ENCODE measurements at places on chromosomes 1 and 21.

- DNase-seq, result no peak
Observed at GRCh38 chr1:206035027-206035426, 11.3 kb upstream of the CTSE start.

DNA sequence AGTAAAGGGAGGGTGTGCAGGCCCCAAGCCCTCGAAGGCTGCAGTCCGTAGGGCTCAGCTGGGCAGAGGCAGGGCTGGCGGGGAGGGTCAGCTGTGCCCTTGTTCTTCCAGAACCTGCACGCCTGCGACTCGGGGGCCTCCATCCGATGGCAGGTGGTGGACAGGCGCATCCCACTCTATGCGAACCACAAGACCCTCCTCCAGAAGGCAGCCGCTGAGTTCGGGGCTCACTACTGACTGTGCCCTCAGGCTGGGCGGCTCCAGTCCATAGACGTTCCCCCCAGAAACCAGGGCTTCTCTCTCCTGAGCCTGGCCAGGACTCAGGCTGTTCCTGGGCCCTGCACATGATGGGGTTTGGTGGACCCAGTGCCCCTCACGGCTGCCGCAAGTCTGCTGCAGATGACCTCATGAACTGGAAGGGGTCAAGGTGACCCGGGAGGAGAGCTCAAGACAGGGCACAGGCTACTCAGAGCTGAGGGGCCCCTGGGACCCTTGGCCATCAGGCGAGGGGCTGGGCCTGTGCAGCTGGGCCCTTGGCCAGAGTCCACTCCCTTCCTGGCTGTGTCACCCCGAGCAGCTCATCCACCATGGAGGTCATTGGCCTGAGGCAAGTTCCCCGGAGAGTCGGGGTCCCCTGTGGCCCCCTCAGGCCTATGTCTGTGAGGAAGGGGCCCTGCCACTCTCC is 13.6 kb upstream of the LRRC3 start:
- DNase-seq, result no peak

DNA sequence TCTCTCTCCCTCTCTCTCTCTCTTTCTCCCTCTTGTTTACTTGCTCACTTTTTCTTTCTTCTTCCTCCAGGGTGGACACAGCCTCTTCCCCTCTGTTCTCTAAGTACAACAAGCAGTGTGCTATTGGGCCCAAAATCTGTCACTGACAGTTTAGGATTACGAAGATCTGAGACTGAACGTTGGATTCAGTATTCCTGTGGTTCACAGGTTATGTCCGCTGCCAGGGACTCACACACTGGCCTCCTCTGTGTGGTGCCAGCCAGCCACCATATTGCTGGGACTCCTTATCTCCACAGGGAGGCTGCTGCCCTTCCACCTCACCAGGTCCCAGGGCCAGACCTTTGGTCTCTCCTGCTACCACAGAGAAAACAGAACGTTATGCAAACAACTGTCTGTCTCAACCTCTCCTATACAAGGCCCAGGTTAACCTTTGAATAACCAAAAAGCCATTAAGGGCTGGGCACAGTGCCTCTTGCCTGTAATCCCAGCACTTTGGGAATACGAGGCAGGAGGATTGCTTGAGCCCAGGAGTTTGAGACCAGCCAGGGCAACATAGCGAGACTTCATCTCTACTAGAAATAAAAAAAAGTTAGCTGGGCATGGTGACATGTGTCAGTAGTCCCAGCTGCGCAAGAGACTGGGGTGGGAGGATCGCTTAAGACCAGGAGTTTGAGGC is 171.9 kb upstream of the RAB4A start:
- DNase-seq, result no peak

- no peak for DNase-seq
Observed at GRCh38 chr1:204254031-204254661, 40.4 kb upstream of the GOLT1A start.

- DNase-seq, result no peak
Observed at GRCh38 chr1:28966617-28967016, 52.2 kb downstream of the EPB41 start.

DNA sequence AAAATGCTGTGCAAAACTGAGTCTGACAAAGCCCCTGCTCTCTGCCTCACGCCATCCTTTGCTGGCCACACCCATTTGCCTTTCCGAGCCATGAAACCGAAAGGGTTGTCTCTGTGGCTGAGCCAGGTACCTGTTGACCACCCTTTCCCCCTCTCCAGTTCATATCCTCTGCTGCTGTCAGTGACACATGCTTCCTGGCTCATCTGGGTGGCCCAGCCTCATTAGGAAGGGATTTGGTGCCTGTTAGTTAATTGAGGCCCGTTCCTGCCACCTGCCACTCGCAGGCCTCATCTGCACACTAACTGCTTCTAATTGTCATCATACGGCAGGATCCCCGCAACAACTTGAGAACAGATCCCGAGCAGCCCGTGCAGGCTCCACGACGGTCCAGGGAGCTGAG is 79.2 kb downstream of the OLIG1 start:
- DNase-seq, result no peak

- no peak for DNase-seq
Observed at GRCh38 chr1:228957535-228957934, 222.3 kb downstream of the RHOU start.

- no peak for DNase-seq
Observed at GRCh38 chr1:73813236-73813635, 384.7 kb downstream of the LRRIQ3 start.

DNA sequence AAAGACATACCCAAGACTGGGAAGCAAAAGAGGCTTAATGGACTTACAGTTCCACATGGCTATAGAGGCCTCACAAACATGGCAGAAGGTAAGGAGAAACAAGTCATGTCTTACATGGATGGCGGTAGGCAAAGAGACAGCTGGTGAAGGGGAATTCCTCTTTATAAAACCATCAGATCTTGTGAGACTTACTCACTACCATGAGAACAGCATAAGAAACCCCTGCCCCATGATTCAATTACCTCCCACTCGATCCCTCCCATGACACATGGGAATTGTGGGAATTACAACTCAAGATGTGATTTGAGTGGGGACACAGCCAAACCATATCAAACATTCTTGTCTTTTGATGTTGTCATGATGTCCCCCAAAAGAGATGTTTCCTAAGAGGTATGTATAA is 103.3 kb downstream of the DUSP10 start:
- DNase-seq, result no peak

DNA sequence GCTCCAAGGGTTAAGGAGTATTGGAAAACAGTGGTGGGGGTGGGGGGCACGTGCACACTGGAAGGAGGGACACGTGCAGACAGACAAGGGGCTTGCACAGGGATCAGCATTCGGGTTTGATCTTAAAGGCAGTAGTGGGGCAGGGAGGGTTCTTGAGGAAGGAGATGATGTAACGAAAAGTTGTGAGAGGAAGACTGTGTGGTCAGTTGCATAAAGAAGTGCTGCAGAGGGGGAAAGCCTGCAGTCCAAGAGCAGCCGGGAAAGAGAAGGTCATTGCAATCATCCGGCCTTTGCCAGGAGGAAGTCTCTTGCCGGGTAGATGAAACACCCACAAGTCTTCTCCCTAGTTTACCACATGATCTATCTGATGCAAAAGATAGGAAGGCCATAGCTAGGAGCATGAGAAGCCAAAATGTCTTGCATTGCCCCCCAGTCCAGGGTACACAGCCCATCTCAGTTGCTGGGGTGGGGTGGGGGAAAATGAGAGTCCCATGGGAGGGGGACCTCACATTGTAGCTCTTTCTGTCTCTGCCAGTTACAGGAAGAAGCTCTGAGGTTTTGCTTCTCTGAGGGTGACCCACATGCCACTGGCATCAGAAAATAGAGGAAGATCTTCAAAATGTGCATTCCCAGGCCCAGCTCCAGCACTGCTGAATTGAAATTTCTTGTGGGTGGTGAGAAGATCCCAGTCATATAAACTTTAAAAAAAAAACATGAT is 202.5 kb upstream of the RAB4A start:
- no peak for DNase-seq

- DNase-seq, result no peak
Observed at GRCh38 chr21:28923439-28923975, 69.2 kb downstream of the LTN1 start.

DNA sequence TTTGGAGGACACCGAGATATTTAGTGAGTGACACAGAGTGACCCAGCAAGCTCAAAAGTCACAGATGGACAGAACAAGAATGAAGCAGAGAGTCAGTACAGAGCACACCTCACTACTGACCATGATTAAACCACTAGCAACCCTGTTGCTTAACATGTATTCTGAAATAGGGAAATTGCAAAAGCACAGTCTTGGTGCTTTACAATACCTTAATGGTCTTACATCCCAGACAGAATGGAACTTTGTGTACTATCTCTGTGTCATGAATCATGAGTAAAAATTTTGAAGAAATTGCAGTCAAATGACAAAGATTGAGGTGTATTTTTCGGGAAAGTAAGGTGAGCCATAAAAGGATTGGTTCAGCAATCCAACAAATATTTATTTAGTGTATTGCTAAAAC is 2.7 kb upstream of the SAMSN1 start:
- no peak for DNase-seq

DNA sequence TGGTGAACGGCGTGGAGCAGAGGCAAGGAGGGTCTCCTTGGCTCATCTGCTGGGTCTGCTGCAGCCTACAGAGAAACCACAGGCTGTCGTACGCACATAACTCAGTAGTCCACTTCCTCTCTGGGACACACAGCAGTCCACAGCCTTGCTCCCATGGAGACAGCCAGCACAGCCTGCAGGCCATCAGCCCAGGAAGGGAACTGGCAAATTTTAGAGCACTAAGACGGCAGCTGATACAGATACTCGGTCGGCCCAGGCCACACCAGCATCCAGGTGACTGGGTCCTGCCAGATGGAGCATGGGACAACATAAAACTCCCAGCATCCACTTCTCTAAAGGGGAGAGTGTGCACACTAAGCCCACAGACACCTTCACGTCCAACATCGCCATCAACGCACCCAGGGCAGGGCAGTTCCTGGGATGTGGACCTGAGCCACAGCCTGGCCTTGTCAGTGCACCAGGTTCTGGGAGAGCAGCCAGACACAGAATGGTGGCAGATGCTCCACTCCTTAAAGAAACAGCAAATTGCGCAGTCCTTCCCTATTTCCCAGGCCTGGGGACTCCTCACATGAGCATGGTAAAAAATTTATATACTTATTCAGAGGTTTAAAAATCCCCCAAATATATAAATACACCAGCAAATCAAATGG is 247.1 kb upstream of the RAB4A start:
- no peak for DNase-seq

DNA sequence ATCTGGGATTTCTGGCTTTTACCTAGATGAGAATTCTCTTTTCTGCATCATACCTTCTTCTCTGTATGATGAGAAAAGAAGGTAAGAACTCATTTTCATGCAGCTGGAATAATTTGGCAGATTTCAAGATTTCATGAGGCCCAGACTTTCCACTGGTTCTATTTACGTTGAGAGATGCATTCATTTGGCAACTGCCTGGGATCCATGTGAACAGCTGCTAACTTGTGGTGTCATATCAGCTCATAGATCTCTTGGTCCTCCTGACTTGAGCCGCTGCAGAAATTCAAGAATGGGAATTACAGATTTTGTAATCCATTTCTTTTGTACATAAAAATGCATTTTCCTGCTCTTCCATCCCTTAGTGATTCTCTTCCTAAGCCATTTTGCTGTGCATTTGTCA is 17.1 kb upstream of the C1orf87 start:
- no peak for DNase-seq

GRCh38 chr1:32898958-32899357 is 2.2 kb downstream of the TMEM54 start:
- DNase-seq, result no peak

- DNase-seq, result no peak
Observed at GRCh38 chr1:189673217-189673616, 804.4 kb downstream of the BRINP3 start.

DNA sequence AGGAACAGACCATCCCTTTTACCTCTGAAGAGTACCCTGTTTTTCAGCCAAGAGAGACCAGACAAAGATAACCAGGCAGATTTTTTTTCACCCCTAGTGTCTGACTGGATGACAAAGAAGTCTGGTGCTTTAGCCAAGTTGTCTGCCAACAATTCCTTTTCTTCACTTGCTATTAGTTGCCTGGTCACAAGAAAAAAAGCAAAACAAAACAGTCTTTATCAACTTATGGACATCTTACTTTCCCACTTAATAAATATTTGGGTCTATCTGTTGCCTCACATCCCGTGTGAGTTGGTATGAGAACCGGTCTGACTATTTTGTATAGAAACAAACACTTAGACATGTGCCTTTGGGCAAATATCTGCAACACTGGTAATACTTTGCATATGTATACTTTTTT is 662.9 kb downstream of the PLPP3 start:
- no peak for DNase-seq

DNA sequence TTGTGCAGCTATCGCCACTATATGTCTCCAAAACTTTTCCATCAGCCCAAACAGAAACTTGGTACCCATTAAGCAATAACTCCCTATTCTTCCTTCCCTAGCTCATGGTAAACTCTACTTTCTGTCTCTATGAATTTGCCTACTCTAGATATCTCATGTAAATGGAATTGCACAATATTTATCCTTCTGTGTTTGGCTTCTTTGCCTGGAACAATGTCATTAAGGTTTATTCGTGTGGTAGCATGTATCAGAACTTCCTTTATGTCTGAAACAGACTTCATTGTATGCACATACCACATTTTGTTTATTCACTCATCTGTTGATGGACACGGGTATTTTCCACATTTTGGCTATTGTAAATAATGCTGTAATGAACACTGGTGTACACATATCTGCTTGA is 40.7 kb upstream of the CD34 start:
- no peak for DNase-seq

GRCh38 chr1:108194051-108194450 is 6.1 kb downstream of the SLC25A24 start:
- no peak for DNase-seq

DNA sequence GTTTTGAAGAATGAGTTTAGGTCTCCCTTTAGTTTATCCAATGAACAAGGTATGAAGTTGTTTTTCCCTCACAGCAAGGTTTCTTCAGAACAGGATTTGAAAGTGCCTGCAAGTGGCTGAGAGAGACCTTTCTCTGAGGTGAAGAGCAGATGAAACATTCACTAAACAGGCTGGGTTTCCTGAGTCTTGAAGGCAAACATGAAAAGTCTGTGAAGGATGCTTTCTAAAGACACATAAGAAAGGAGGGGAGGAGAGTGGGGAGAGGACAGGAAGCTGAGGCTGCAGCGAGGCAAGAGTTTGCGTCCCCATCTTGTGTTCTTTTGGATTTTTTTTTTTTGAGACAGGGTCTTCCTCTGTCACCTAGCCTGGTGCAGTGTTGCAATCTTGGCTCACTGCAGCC is 95.7 kb upstream of the SIM2 start:
- DNase-seq, result no peak

DNA sequence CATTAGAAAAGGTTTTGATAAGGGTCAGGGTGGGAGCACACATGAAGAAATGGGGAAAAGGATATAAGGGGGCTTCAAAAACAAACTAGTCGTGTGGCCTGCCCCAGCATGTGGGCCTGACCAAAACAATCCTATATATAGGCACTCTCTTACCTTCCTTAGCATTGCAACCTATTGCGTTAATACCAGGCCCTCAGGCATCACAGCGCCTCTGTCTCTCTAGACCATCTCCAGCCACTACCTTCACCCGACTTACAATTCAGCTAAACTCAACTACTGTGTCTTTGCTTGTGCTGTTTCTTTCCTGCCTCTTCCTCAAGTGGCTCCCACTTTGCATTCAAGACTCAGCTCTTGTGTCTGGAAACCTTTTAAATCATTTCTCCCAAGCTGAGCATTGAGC is 47.0 kb upstream of the GJA5 start:
- no peak for DNase-seq
